ENCODE measurements at places on chromosomes 6 and 20. TPM values are rescaled to one million over a fixed set of nuclear protein-coding genes. Genes with fewer than 3 reads are reported as not detected.

MYT1 gene
- total RNA-seq, result 5.9 TPM

DBNDD2 gene
- total RNA-seq, result 5.9 TPM

TRAPPC3L gene
- total RNA-seq, result not detected

PRKN gene
- 5.9 TPM for total RNA-seq

SLC17A3 gene
- not detected for total RNA-seq

CCDC170 gene
- 0.47 TPM for total RNA-seq

GHRH gene
- total RNA-seq, result not detected

RAB44 gene
- total RNA-seq, result not detected

NKX2-4 gene
- total RNA-seq, result not detected

ECT2L gene
- 0.31 TPM for total RNA-seq

CCM2L gene
- total RNA-seq, result 2.0 TPM

PMEPA1 gene
- total RNA-seq, result 8.3 TPM

PROKR2 gene
- total RNA-seq, result 40.4 TPM

EBF4 gene
- total RNA-seq, result 10.5 TPM

USP49 gene
- total RNA-seq, result 12.5 TPM

CLVS2 gene
- total RNA-seq, result 56.1 TPM
